ENCODE measurements at places on chromosomes 1 and 21. TPM values are rescaled to one million over a fixed set of nuclear protein-coding genes. Genes with fewer than 3 reads are reported as not detected.

Gene PLD5
- total RNA-seq: not detected

Gene CR2
- total RNA-seq: not detected

Gene NPHS2
- not detected for total RNA-seq

- H3K4me3 ChIP-seq: no peak overlapping the region
- peaks cover 2% of the 10 kb centered on the region for H3K36me3 ChIP-seq
- DNase-seq: no peak
- H3K27ac ChIP-seq: no peak overlapping the region
These were observed 18.7 kb downstream of the TRMT13 start for GRCh38 chr1:100151679-100152078.

- no peaks in the 10 kb centered on the region for H3K4me1 ChIP-seq
- H3K27me3 ChIP-seq: peaks cover under 1% of the 10 kb centered on the region
- no peaks in the 10 kb centered on the region for H3K36me3 ChIP-seq
- DNase-seq: no peak
- no peak overlapping the region for H3K27ac ChIP-seq
These were observed 3.0 kb upstream of the MPL start for GRCh38 chr1:43334453-43335205.

GRCh38 chr1:85413169-85413568 lies 51.8 kb downstream of the DDAH1 start:
- no peaks in the 10 kb centered on the region for H3K4me1 ChIP-seq
- no peak overlapping the region for H3K27ac ChIP-seq
- no peaks in the 10 kb centered on the region for H3K27me3 ChIP-seq
- H3K36me3 ChIP-seq: no peaks in the 10 kb centered on the region
- no peak overlapping the region for H3K4me3 ChIP-seq

DNA sequence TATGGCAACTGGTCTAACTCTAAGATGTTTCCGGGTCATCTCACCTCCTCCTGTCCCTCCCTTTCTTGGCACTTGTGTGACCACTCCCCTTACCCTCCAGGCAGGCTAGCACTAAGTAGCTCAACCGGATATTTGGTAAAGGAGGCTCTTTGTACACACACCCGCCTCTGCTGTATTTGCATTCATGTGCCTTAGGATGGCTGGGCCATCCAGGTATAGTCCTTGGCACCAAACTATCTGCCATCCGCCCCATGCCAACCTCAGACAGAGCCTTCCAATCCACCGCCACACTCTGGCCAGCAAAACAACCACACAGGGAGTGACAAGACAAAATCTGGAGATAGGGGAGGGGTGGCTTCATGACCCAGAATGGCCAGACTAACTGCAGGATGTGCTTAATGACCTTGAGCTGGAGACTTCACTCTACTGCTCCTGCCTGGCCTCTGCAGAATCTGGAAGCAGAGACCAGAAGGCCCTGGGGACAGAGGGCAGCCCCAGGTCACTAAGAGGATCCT lies 59.5 kb downstream of the CDK18 start:
- peaks cover 18% of the 10 kb centered on the region for H3K27me3 ChIP-seq
- H3K4me3 ChIP-seq: no peak overlapping the region
- DNase-seq: no peak
- H3K27ac ChIP-seq: no peak overlapping the region
- H3K36me3 ChIP-seq: no peaks in the 10 kb centered on the region

DNA sequence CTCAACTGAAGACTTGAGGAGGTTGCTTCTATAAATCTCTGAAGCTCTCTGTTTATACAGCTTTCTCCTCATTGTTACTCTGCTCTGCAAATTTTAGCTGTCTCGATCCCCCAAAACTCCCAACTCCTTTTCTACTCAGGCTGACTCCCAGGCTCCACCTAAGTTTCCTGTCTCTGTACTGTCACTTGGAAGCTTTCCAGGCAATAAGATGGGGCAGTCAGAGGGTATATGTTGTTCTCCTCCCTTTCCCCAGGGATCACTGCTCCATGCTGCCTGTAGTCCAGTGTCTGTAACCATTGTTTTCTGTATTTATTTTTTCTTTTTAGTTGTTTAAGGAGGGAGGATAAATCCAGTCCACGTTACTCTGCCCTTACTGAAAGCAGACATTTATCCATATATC lies 13.4 kb downstream of the TSNAX start:
- no peaks in the 10 kb centered on the region for H3K36me3 ChIP-seq
- no peak for DNase-seq
- no peaks in the 10 kb centered on the region for H3K4me1 ChIP-seq
- H3K4me3 ChIP-seq: no peak overlapping the region
- H3K27ac ChIP-seq: no peak overlapping the region
- H3K27me3 ChIP-seq: no peaks in the 10 kb centered on the region

- DNase-seq: no peak
- H3K27me3 ChIP-seq: no peaks in the 10 kb centered on the region
- peaks cover 7% of the 10 kb centered on the region for H3K36me3 ChIP-seq
- no peak overlapping the region for H3K4me3 ChIP-seq
These were observed 36.0 kb upstream of the GPR157 start for GRCh38 chr1:9164919-9165318.

GRCh38 chr1:228975238-228975907 lies 240.1 kb downstream of the RHOU start:
- H3K27ac ChIP-seq: no peak overlapping the region
- no peaks in the 10 kb centered on the region for H3K4me1 ChIP-seq
- no peaks in the 10 kb centered on the region for H3K36me3 ChIP-seq
- no peaks in the 10 kb centered on the region for H3K27me3 ChIP-seq
- no peak overlapping the region for H3K4me3 ChIP-seq

GRCh38 chr1:167416506-167416905 lies 101.8 kb downstream of the CD247 start:
- H3K4me1 ChIP-seq: no peaks in the 10 kb centered on the region
- peaks cover 2% of the 10 kb centered on the region for H3K36me3 ChIP-seq
- H3K4me3 ChIP-seq: no peak overlapping the region
- H3K27ac ChIP-seq: no peak overlapping the region

All from fibroblast of lung (primary cell).